ENCODE measurements at places on chromosomes 11 and 22. TPM values are rescaled to one million over a fixed set of nuclear protein-coding genes. Genes with fewer than 3 reads are reported as not detected.

TPBGL gene
- total RNA-seq: 0.20 TPM

TMEM191B gene
- 1.7 TPM for total RNA-seq

MB gene
- total RNA-seq: not detected

CDCA5 gene
- total RNA-seq: 134 TPM

RFPL1 gene
- not detected for total RNA-seq

MSANTD4 gene
- total RNA-seq: 13.4 TPM

ZNF70 gene
- total RNA-seq: 2.4 TPM

FAM227A gene
- total RNA-seq: 0.50 TPM

OR2D2 gene
- total RNA-seq: not detected

LMNTD2 gene
- 1.2 TPM for total RNA-seq

FOLH1 gene
- not detected for total RNA-seq

MGAT3 gene
- 1.0 TPM for total RNA-seq

ROBO3 gene
- 23.7 TPM for total RNA-seq

ASCL2 gene
- total RNA-seq: 2.5 TPM

LYVE1 gene
- not detected for total RNA-seq

HBG2 gene
- not detected for total RNA-seq

TRIM34 gene
- 7.8 TPM for total RNA-seq

LARGE2 gene
- 1.5 TPM for total RNA-seq

MS4A8 gene
- total RNA-seq: not detected

ATP5MG gene
- 246 TPM for total RNA-seq

BIK gene
- 3.3 TPM for total RNA-seq

SLC22A6 gene
- total RNA-seq: not detected

ACRV1 gene
- total RNA-seq: not detected

XKR3 gene
- total RNA-seq: not detected

THRSP gene
- total RNA-seq: not detected

C11orf97 gene
- not detected for total RNA-seq

APOL4 gene
- total RNA-seq: 0.70 TPM

OVOL1 gene
- 0.45 TPM for total RNA-seq

ALG9 gene
- total RNA-seq: 36.4 TPM

NXPE1 gene
- not detected for total RNA-seq

GDPD4 gene
- not detected for total RNA-seq

RFPL2 gene
- not detected for total RNA-seq

PKP3 gene
- not detected for total RNA-seq

SERPIND1 gene
- not detected for total RNA-seq

OR2AG1 gene
- not detected for total RNA-seq

PRR33 gene
- 0.31 TPM for total RNA-seq

ABCC8 gene
- total RNA-seq: not detected

MYH9 gene
- total RNA-seq: 551 TPM

NFRKB gene
- total RNA-seq: 33.2 TPM

C11orf87 gene
- total RNA-seq: not detected

OR51B4 gene
- not detected for total RNA-seq

OR56A1 gene
- not detected for total RNA-seq

SERPING1 gene
- 0.68 TPM for total RNA-seq

Measured in activated naive CD8-positive, alpha-beta T cell treated with anti-CD3 and anti-CD28 coated beads for 36 hours (primary cell).